Stimulated activated naive CD8-positive, alpha-beta T cell treated with anti-CD3 and anti-CD28 coated beads, Interleukin-15, amount 100 ng/mL, for 72 hours (primary cell): ENCODE measurements at places on chromosomes 4 and X.

GRCh38 chr4:1026115-1026514, 14.7 kb downstream of the FGFRL1 start:
- no peak for DNase-seq

DNA sequence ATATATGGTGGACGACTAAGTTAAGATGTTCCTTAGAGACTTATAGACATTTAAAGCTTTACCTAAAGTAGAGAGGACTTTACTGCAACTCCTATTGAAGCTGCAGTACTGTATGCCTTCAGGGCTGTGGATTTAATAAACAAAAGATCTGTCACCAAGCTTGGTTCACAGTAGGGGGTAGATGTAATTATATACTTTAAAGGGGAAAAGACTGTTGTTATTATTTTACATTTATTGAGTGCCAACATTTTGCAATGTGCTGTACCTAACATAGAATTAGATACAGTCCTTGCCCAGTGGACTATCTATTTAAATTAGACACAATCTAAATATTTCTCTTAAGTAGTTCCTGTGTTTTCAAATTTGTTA, 67.2 kb downstream of the SLIT2 start:
- no peak for DNase-seq

- no peak for DNase-seq
These were observed 54.2 kb upstream of the GIMD1 start for GRCh38 chr4:106422766-106423165.

DNA sequence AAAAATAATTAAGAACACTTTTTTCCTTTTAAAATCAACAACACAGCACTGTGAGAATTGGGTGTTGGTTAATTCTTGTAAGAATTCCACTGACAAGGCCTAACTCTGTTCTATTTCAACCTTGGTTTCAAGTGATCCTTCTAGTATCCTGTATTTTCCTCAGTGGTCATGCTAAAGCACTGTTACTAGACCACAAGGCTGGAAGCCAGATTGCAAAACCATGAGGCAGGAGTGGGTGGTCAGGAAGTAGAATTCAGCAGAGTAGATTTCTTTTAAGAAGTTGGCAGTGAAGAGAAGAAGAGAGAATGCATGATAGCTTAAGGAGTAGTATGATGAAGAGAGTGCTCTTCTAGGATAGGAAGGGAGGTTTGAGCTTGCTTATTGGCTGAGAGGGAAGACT, 71.6 kb upstream of the LEF1 start:
- DNase-seq, result no peak

DNA sequence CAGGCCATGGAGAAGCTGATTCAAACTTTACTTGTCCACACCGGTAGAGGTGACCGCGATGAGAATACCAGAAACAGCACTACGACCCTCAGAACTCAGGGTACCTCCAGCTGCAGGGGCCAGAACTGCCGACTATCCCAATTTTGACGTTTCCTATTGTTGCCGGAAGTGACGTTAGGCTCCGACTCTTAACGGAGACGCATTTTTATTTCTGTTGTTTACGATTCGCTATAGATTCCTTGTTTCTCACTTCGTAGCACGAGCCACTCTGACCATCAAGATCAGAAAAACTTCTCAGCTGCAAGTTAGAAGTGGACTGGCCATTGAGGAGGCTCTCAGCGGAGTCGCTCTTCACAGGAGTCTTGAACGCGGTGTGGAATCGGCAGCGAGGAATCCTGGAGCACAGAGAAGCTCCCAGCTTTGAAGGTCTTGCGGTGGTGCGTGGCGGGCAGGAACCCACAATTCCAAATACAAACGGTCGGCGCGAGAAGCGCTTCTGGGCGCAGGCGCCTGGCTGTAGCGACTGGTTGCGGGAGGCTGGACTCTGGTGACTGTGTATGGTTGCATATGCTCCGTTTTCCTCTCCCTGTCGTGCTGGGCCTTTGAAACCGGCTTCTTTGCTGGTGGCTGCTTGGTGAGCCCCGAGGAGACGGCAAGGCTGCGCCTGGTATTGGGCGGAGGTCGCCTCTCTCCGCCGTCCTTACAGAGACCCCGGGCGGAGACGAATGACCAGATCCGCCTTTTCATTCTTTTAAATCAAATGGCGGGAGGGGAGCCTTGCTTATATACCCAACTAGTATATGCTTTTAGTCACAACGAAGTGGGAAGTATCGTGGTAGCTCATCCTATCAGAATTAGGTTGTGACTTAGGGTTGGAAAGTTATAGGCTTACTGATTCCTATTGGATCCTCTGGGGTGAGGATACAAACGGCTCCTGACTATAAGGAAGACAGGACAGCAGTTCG, at the start of the genes CEP44 and FBXO8:
TSS of gene CEP44 (plus strand) at position 405 of the 965 bp plus-strand sequence. CDS start 15,211 bp downstream, outside the sequence.
TSS of gene FBXO8 (minus strand) at position 161 of the 965 bp plus-strand sequence. CDS start 20,575 bp downstream, outside the sequence.
- peak; percentile 70 for DNase-seq

DNA sequence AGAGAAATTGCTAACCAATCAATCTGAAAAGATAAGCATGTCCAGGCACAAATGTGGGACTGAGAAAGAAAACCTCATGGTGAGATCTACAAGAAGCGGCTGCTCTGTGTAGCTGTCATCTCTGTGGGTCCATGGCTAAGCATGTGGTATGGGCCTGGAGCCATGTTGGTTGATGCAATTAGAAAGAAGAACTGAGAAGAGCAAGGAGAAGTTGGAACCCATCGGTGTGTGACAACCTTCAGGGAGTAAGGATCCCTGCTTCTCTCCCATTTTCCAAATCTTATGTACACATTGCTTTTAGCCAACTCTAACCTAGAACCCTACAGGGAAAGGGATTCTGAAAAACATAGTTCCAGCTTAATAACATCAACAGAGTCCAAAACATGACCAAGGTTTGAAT, 890.2 kb downstream of the FSTL5 start:
- no peak for DNase-seq

DNA sequence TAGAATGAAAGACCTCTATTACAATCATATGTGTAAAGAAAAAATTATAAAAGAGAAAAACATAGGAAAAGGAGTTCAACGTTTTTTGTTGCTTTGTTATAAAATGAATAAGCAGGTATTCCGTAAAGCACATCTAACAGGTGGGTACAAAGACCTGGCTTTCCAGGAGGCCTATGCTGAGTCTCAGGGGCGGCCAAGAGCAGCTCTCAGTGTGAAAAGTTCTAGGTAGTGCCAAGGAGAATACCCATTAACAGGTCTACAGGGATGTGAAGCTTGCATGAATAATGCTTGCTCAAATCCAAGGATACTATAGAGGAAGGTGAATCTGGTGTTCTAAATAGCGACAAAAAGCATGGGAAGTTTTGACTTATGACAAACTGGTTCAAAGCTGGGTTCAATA, 944.4 kb downstream of the PDHA2 start:
- no peak for DNase-seq

DNA sequence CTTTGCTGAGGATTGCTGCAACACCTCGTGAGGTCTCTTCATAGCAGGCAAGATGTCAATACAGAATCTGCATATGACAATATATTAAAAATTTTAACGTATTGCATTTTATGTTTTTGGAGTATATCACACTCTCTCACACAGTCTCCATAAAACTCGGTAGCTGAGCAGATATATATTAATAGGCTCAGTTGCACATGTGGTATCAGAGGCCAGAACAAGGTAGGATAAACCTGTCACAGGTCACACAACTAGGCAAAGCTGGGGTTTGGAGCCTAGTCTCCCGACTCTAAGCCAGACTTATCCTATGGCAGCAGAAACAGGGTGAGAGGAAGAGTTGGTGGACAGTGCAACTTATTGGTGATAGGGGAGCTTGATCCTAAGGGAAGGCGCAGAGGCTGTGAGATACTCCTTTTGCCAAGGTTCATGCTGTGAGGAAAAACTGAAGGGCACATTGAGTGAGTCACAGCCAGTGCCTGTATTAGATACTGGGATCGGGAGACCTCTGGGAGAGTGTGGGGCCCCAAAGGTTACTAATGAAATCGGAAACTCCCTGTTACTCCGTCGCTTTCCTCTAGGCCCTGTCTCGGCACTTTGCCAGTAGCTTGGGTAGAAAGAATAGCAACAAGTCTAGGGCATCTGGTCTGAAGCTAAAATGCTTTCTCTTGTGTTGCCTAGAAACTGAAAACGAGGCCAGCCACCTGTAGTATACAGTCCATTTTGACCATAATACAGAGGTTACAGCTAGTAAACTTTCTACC, 195.7 kb downstream of the ARHGAP10 start:
- DNase-seq, result no peak

GRCh38 chr4:21695141-21695540, 253.4 kb downstream of the KCNIP4 start:
- DNase-seq, result no peak

DNA sequence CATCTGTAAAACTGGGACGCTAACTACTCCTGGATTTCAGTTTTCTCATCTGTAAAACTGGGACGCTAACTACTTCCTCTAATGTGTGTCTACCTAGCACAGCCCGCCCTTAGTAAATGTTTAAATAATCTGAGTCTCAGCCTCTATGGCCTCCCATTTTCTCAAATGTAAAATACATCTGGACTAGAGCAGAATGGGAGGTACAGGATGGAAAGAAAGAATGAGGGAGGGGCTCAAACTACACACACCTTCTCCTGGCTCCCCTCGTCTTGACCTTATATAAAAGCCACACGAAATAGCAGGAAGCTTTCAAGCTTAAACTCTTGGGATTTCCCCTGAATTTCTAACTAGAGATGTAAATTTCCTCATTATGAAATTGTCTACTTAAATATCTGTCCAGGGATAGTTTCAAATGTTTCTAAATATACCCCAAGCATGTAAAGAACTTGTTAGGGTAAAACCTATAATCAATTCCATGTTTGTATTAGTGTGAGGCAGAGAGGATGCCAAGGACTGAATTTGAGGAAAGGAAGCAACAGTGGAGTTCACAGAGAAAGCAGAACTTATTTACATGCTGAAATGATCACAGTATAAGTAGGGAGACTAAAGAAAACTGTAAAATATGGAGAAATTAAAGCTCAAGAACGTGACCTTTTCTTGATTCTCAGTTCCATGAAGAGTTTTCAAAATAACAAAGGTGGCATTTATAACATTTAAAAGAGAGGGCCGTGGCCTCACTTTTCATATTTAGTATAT, 220.0 kb downstream of the NWD2 start:
- no peak for DNase-seq

DNA sequence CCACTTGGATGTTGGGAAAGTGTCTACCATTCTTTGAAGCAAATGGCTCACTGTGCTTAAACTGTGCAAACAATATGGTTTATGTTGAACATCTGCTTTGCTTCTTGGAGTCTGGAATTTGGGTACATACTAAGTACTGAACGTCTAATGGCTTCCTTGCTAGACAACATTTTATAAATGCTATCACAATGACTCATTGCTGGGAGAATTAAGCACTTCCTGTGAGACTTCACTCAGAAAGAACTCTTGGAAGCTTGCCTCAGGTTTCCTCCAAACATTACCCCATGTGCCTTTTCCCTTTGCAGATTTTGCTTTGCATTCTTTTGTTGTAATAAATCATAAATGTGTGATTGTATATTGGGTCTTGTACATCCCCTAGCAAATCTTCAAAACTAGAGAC, 139.7 kb downstream of the PACRGL start:
- no peak for DNase-seq

DNA sequence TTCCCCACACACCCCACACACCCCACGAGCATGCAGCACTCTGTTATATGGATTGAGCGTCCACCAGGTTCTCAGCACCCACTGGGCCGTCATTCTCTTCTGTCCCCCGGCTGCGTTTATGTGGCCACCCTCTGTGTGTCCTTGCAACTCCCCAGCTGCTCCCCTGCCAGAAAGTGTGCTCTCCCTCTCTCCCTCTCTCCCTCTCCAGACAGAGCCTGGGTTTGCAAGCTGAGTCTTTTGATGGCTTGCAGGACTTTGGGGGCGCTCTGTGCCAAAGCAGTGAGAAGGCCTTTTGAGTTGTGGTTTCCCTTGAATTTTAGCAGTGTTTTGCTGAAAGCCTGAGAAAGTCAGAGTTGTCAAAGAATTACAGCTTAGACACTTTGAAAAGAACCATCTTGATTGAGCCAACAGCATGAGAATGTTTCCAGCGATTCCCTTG, 173.5 kb downstream of the DCLK2 start:
- DNase-seq, result no peak

DNA sequence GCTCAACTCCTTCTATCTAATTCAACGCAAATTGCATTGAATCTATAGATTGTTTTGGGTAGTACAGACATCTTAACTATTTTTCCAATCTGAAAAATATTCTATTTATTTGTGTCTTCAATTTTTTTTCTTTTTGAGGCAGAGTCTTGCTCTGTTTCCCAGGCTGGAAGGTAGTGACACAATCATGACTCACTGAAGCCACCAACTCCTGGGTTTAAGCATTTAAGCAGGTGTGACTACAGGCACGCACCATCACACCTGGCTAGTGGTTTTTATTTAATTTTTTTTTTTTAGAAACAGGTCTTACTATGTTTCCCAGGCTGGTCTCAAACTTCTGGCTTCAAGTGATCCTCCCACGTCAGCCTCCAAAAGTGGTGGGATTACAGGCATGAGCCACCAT, 98.3 kb downstream of the GK start:
- no peak for DNase-seq

DNA sequence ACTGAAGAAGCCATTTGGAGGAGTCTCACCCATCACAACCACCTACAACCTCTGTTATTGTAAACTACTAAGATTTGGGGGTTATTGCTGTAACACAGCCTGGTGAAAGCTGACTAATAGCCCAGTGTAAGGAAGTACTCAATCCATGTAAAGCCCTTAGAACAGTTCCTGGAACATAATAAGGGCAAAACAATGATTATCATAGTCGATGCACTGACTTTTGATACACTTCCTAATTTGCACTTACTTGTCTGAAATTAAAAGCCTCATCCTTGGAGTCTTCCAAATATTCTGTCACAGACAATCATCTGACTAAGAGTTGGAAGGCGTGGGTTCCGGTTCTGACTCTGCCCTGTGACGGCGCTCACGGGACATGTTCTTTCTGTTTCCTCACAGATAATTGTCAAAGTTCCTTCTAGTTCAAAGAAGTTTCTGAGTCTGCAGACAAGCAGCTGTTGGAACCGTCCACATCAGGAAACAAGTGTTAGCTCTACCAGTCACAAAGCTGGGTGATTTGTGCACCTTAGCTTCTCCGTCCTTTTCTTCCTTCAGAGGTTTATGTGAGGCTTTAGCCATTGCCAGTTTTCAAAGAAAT, 33.4 kb upstream of the RASGEF1B start:
- peak; percentile 61 for DNase-seq

DNA sequence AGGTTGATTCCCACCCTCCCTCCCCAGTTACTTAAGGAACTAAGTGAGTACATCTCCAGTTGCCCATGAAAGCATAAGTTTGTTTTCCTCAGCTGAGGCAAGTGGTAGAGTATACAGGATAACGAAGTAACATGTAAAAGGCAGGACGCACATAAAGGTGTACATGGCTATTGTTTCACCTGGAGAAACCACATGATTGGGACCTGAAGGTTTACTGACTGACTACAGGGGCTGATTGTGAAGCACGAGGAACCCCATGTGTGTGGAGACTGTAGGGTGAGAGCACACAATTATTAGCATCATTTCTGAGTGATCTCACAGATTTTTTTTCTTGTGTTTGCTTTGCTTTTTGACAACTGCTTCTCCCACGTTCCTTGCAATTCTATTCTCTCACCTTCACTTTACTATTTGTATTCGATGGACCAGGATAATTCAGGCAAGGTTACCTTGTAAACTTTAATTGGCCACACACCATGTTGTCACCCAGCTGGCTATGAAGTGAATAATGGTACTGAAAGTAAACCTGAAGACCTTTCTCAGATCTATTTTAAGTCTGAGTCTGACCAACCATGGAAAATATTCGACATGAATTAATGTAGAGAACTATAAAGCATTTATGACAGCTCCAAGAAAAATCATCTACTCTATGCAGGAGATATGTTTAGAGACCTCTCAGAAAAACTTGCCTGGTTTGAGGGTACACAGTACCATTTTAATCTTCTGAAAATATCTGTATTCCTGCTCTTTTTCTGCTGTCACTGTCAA, 102.5 kb upstream of the MYOZ2 start:
- DNase-seq, result no peak
